Diencephalon (tissue), 1 donor: ENCODE measurements at places on chromosomes 5 and 9. TPM values are rescaled to one million over a fixed set of nuclear protein-coding genes. Genes with fewer than 3 reads are reported as not detected.

LCNL1 gene
- 1.2 TPM for total RNA-seq

HIGD2A gene
- 43.4 TPM for total RNA-seq

ARHGAP26 gene
- 40.4 TPM for total RNA-seq

GPR151 gene
- 0.46 TPM for total RNA-seq

PAPPA gene
- 1.8 TPM for total RNA-seq

PCDHAC1 gene
- total RNA-seq: 42.7 TPM

OXCT1 gene
- total RNA-seq: 109 TPM

SV2C gene
- total RNA-seq: 34.4 TPM

FOXD4L6 gene
- 0.46 TPM for total RNA-seq

FCHO2 gene
- 52.4 TPM for total RNA-seq

OR1J2 gene
- total RNA-seq: not detected

NUTM2G gene
- total RNA-seq: not detected

JADE2 gene
- total RNA-seq: 5.8 TPM

RASEF gene
- 1.4 TPM for total RNA-seq

FOXD4L3 gene
- total RNA-seq: 0.23 TPM

ZNF367 gene
- total RNA-seq: 6.2 TPM

CFAP77 gene
- 1.2 TPM for total RNA-seq

DRD1 gene
- 27.0 TPM for total RNA-seq

NEUROG1 gene
- total RNA-seq: not detected

BHMT2 gene
- total RNA-seq: 1.2 TPM

DTWD2 gene
- total RNA-seq: 15.5 TPM

OR1Q1 gene
- not detected for total RNA-seq

OLFML2A gene
- total RNA-seq: 2.3 TPM

OSMR gene
- 2.8 TPM for total RNA-seq

NME5 gene
- 22.4 TPM for total RNA-seq

AGXT2 gene
- 0.23 TPM for total RNA-seq

PBX3 gene
- 74.5 TPM for total RNA-seq
